Mesothelial cell of epicardium (in vitro differentiated cells): ENCODE measurements at places on chromosomes 2 and 18. TPM values are rescaled to one million over a fixed set of nuclear protein-coding genes. Genes with fewer than 3 reads are reported as not detected.

DNA sequence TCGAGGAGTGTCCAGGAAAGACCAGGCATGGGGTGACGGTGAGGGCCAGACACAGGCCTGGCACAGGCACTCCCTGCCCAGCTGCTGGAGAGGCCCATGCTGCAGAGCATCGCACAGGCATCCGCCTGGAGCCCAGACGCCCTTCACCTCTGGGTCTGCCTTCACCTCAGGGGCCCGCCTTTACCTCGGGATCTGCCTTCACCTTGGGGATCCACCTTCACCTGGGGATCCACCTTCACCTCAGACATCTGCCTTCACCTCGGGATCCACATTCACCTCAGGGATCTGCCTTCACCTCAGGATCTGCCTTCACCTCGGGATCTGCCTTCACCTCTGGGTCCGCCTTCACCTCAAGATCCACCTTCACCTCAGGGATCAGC, 7.7 kb downstream of the KIF1A start:
- DNase-seq = peak; percentile 25
- H3K4me1 ChIP-seq = peaks cover 2% of the 10 kb centered on the region
- H3K27me3 ChIP-seq = peaks cover 5% of the 10 kb centered on the region
- peaks cover 25% of the 10 kb centered on the region for H3K36me3 ChIP-seq
- no peak overlapping the region for H3K4me3 ChIP-seq

DNA sequence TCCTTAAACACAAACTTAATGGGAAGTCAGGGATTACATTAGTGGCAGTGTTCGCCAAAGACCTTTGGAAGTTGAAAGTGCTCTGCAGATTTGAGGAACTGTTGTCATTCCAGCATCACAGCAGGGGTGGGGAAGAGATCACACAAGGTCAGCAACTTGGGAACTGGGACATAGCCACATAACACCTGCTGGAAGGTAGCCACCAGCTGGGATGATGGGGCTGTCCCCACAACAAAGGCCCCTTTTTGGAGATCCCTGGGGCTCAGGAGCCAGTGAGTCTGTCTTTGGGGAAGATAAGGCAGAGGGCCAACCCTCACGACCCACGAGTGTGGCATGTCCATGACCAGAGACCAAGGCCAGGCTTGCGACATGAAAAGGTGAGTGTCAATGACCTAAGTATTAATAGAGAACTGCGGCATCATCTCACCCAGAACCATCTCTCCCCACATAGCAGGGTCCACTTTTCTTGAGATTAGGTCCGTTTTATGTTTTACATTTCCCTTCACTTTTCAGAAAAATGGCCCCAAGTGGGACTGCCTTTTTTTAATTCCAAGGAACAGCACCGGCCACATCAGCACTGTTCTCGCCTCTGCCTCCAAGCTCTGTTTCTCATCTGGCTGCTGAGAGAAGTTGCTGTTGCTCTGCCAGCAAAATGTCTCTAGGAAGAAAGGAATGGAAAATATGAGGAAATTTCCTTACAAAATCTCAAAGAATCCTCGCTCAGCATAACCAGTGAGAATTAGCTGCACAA, 106.9 kb downstream of the GFPT1 start:
- H3K4me1 ChIP-seq = peaks cover 5% of the 10 kb centered on the region
- H3K27me3 ChIP-seq = peaks cover 6% of the 10 kb centered on the region
- H3K4me3 ChIP-seq = no peak overlapping the region
- no peaks in the 10 kb centered on the region for H3K36me3 ChIP-seq
- no peak overlapping the region for H3K27ac ChIP-seq

GRCh38 chr18:40412410-40412809, 1542.6 kb upstream of the PIK3C3 start:
- H3K27me3 ChIP-seq = peaks cover 3% of the 10 kb centered on the region
- no peak for DNase-seq
- H3K36me3 ChIP-seq = no peaks in the 10 kb centered on the region
- H3K4me3 ChIP-seq = no peak overlapping the region

PLGLB2 gene
- total RNA-seq = 7.4 to 8.1 TPM (median 7.5 TPM) in 3 replicates

CAPN14 gene
- 0.40 to 0.54 TPM (median 0.47 TPM) in 3 replicates for total RNA-seq

- H3K27me3 ChIP-seq = peaks cover 1% of the 10 kb centered on the region
- H3K4me1 ChIP-seq = peaks cover 13% of the 10 kb centered on the region
- H3K4me3 ChIP-seq = no peak overlapping the region
These were observed 61.8 kb downstream of the CDH20 start for GRCh38 chr18:61394983-61395382.

MRPL30 gene
- 33.3 to 35.3 TPM (median 35.1 TPM) in 3 replicates for total RNA-seq

- no peak overlapping the region for H3K4me3 ChIP-seq
- no peaks in the 10 kb centered on the region for H3K27me3 ChIP-seq
- H3K27ac ChIP-seq = peak overlapping the region; percentile 25
- no peak for DNase-seq
- peaks cover 48% of the 10 kb centered on the region for H3K4me1 ChIP-seq
These were observed 138.0 kb upstream of the DNMT3A start for GRCh38 chr2:25479761-25480160.

GPAT2 gene
- not detected in 3 replicates for total RNA-seq

DNA sequence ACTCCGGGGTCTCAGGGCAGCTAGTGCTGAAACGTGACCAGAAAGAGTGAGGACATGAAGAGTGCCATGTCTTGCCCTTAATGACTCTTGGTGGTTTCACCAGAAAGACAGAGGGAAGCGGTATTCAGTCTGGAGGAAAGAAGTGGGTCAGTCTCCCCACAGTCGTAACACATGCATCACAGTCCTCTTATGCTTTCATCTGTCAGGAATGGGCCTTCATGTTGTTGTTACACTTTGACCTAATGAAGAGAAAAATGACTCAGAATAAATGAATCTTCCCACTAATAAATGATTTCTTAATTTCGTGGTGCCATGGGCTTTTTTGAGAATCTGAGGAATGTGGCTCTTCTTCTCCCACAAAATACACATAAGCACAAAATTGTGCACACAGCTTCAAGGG, 103.2 kb downstream of the SLC8A1 start:
- H3K36me3 ChIP-seq = no peaks in the 10 kb centered on the region
- peaks cover 46% of the 10 kb centered on the region for H3K4me1 ChIP-seq
- H3K4me3 ChIP-seq = no peak overlapping the region
- H3K27ac ChIP-seq = peak overlapping the region; percentile 81
- no peaks in the 10 kb centered on the region for H3K27me3 ChIP-seq

DNA sequence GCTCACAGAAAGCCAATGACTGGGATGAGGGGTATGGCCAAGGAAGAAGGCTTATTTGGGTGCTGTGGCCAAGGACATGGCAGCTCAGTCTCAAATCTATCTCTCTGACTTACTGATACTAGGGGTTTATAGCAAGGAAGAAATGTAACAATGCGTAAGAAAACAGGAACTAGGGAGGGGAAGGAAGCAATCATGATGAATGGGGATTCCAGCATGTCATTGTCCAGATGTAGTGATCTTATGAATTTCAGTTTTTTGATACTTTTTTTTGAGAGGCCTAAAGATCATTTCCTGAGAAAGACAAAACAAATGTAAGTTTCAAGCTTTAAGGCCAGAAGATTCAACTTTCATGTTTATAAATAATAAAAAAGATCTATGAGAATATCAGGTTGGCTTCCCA, 298.6 kb upstream of the FAM98A start:
- DNase-seq = no peak
- no peaks in the 10 kb centered on the region for H3K4me1 ChIP-seq
- H3K36me3 ChIP-seq = no peaks in the 10 kb centered on the region
- no peak overlapping the region for H3K27ac ChIP-seq
- H3K27me3 ChIP-seq = no peaks in the 10 kb centered on the region
